Temporal lobe (tissue), 4 donors: ENCODE measurements at places on chromosomes 12 and 14. TPM values are rescaled to one million over a fixed set of nuclear protein-coding genes. Genes with fewer than 3 reads are reported as not detected.

ARHGAP9 gene
- 0.25 TPM for total RNA-seq

TAMALIN gene
- 1.5 TPM for total RNA-seq

CRIP1 gene
- total RNA-seq, result 2.0 TPM

FLRT2 gene
- 56.8 TPM for total RNA-seq

GNB3 gene
- total RNA-seq, result 0.74 TPM

KLRC2 gene
- 1.5 TPM for total RNA-seq

INSM2 gene
- 0.25 TPM for total RNA-seq

ZBTB1 gene
- 39.6 TPM for total RNA-seq

KCNK10 gene
- 15.0 TPM for total RNA-seq

IQSEC3 gene
- 6.6 TPM for total RNA-seq

FAM161B gene
- 18.4 TPM for total RNA-seq

SCNN1A gene
- not detected for total RNA-seq

OR6C2 gene
- total RNA-seq, result not detected

PMCH gene
- not detected for total RNA-seq

SLC25A21 gene
- 0.25 TPM for total RNA-seq

DLK1 gene
- total RNA-seq, result 0.25 TPM

OTUB2 gene
- total RNA-seq, result 5.2 TPM

PMEL gene
- total RNA-seq, result 0.49 TPM

MGP gene
- 12.0 TPM for total RNA-seq

ANO2 gene
- total RNA-seq, result 2.0 TPM

LRP1-AS gene
- not detected for total RNA-seq

RAD9B gene
- 0.74 TPM for total RNA-seq

KERA gene
- total RNA-seq, result 1.2 TPM

KRT80 gene
- under 0.01 TPM for total RNA-seq

HOXC9 gene
- not detected for total RNA-seq

TESPA1 gene
- total RNA-seq, result under 0.01 TPM

HEBP1 gene
- total RNA-seq, result 7.1 TPM

GARIN6 gene
- total RNA-seq, result not detected

TMEM132D gene
- 4.9 TPM for total RNA-seq

GPR65 gene
- total RNA-seq, result under 0.01 TPM

INHBC gene
- not detected for total RNA-seq

ANG gene
- total RNA-seq, result 1.2 TPM

ACSM4 gene
- not detected for total RNA-seq

LBHD2 gene
- total RNA-seq, result not detected

WBP11 gene
- 17.0 TPM for total RNA-seq

OAS1 gene
- 1.7 TPM for total RNA-seq

CLEC4A gene
- 0.25 TPM for total RNA-seq

KIF5A gene
- total RNA-seq, result 79.9 TPM

VDR gene
- not detected for total RNA-seq

EML1 gene
- 110 TPM for total RNA-seq

CHGA gene
- total RNA-seq, result 30.2 TPM

ITGB7 gene
- total RNA-seq, result 0.25 TPM

ADAM21 gene
- not detected for total RNA-seq

KRT77 gene
- total RNA-seq, result under 0.01 TPM

C12orf56 gene
- total RNA-seq, result 0.25 TPM

FGF6 gene
- total RNA-seq, result not detected

PLA2G1B gene
- total RNA-seq, result 1.2 TPM

GLS2 gene
- total RNA-seq, result 4.2 TPM

GDF3 gene
- not detected for total RNA-seq

FAM222A gene
- 3.2 TPM for total RNA-seq

FOXN4 gene
- 0.25 TPM for total RNA-seq

EGLN3 gene
- total RNA-seq, result 9.6 TPM

VRTN gene
- not detected for total RNA-seq

PLCZ1 gene
- 0.25 TPM for total RNA-seq

SLC6A12 gene
- 11.1 TPM for total RNA-seq
